Stimulated activated CD8-positive, alpha-beta memory T cell treated with anti-CD3 and anti-CD28 coated beads, Interleukin-15, amount 100 ng/mL, for 4 hours (primary cell): ENCODE measurements at places on chromosomes 6 and 20.

- no peak for DNase-seq
These were observed 78.5 kb upstream of the SIRPA start for GRCh38 chr20:1816384-1817381.

- DNase-seq: no peak
These were observed 44.5 kb upstream of the NCOA3 start for GRCh38 chr20:47456952-47457724.

DNA sequence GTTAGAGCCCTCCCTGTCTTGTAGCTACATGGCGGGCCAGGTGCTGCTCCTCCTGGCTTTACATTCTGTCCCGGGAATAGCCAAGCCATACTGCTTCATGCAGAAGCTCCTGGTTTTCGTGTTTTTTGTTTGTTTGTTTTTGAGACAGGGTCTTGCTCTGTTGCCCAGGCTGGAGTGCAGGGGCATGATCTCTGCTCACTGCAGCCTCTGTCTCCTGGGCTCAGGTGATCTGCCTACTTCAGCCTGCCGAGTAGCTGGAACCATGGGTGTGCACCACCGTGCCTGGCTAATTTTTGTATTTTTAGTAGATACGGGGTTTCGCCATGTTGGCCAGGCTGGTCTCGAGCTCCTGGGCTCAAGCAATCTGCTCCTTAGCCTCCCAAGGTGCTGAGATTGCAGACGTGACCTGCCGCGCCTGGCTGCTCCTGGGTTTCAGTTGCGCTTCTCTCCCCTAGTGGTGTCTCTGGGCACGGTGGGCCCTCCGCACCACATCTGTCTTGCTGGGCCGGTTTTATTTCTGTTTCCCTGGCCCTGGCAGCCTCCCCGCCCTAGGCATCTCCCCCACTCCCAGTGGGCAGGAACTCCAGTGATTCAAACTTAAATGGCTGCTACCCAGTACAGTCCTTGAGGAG is 12.9 kb downstream of the CDYL start:
- no peak for DNase-seq

- DNase-seq: no peak
These were observed 648 bp upstream of the BACH2 start for GRCh38 chr6:90297115-90297866.

GRCh38 chr6:96942676-96943075 is 18.1 kb downstream of the KLHL32 start:
- DNase-seq: no peak

- no peak for DNase-seq
These were observed 16.7 kb downstream of the UNC5CL start for GRCh38 chr6:41022294-41022693.
